ENCODE measurements at places on chromosomes 2 and 18.

DNA sequence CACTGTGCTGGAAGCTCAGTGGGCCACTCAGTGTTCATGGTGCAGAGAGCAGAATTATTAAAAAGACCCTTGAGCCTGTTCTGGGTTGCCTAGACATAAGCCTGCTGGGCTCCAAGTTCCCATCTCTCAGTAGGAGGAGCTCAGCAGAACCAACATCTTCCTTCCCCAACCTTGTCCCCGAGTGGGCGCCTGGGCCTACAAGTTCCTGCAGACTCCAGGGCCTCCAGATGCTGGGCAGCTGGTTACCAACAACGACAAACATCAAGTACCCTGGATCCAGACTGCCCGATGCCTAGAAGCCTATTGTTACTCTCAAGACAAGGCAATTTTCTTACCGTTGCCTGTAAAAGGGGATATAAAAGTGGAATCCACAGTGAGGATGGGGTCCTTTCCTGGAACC is 214.2 kb downstream of the HAUS1 start:
- no peak for DNase-seq

GRCh38 chr18:58871514-58872420 is 7.1 kb downstream of the ZNF532 start:
- DNase-seq = no peak

DNA sequence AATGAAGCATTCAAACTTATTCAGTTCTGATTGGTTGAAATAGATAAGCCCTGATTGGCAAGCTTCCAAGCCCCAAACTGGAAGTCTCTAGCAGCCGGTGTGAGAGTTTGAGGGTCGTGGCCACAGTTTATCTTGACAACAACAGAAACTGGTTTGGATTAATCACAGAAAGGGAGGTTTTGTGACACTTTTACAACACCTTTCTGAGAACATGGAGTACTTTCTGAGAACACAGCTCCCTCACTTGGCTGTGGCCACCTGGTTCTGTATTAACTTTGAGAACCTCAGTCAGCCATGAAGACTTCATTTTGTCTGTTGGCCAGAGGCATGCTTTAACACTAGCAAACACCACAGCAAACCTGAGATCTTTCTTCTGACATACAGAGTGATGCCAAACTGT is 280.7 kb upstream of the VWC2L start:
- no peak for DNase-seq

DNA sequence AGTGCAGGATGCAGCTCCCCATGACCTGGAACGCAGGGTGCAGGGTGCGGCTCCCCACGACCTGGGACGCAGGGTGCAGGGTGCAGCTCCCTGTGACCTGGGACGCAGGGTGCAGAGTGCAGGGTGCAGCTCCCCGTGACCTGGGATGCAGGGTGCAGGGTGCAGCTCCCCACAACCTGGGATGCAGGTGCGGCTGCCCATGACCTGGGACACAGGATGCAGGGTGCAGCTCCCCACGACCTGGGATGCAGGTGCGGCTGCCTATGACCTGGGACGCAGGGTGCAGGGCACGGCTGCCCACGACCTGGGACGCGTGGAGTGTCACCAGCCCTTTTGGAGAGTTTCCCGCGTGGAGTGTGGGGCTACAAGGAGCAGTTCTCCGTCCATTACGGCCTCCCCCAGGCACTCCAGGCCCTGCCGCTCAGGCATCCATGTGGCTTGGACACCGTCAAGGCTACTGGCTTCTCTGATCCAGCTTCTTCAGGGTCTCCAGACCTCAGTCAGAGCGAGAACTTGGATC is 38.7 kb downstream of the PXDN start:
- no peak for DNase-seq

GRCh38 chr2:62320657-62321357 is 124.9 kb downstream of the B3GNT2 start:
- DNase-seq = no peak

GRCh38 chr2:35932276-35932963 is 423.2 kb upstream of the CRIM1 start:
- no peak for DNase-seq

GRCh38 chr2:97660775-97661389 is 3.0 kb downstream of the ACTR1B start:
- DNase-seq = no peak

- no peak for DNase-seq
Observed at GRCh38 chr2:138090330-138090729, 126.1 kb downstream of the HNMT start.

GRCh38 chr2:202726070-202726469 is 91.3 kb downstream of the FAM117B start:
- no peak for DNase-seq

- DNase-seq = no peak
Observed at GRCh38 chr2:120344976-120345581, 857 bp upstream of the INHBB start.

DNA sequence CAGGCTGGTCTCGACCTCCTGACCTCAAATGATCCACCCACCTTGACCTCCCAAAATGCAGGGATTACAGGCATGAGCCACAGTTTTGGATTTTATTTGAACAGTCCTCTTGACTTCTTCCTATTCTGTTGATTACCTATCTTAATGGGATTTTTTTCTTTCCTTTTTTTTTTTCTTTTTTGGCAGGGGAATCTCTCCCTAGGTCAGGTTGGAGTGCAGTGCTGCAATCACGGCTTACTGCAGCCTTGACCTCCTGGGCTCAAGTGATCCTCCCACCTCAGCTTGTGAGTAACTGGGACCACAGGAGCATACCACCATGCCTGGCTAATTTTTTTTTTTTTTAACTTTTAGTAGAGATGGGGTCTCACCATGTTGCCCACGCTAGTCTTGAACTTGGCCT is 2.8 kb downstream of the MTHFD2 start:
- DNase-seq = no peak

DNA sequence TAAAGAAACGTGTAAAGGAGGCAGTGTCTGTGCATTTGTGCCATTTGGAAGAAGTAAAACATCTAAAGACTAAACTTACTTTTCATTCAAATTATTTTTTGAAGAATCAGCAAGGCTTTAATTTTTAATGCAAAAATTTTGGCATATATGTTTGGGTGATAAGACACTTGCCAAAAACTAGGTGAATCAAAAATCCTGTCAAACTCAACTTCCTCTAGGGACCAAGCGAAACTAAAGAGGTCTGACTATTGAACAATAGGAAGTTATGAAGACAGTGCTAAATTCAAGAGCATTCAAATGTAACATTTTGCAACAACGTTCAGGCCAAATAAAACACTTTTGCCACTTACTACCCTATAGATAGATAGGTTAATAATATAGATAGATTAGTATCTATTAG is 306.1 kb downstream of the NOL4 start:
- no peak for DNase-seq

DNA sequence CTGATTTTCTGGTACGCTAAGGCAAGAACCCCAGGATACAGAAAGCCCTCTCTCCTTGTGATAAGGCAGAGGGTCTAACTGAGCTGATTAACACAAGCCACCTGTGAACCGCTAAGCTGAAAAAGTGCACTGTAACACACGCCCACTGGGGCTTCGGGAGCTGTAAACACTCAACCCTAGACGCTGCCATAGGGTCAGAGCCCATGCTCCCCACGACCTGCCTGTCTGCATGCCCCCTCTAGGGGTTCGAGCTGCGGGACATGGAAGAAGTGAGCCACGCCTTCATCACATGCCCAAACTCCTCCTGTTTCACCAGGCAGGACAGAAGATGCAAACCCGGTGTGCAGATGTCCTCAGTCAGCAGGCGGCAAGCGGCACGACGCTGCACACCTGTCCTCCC is 173.9 kb upstream of the RAB12 start:
- no peak for DNase-seq
